ENCODE measurements at places on chromosomes 16 and 17. TPM values are rescaled to one million over a fixed set of nuclear protein-coding genes. Genes with fewer than 3 reads are reported as not detected.

- no peak for DNase-seq
- peaks cover 2% of the 10 kb centered on the region for H3K27me3 ChIP-seq
- peaks cover 14% of the 10 kb centered on the region for H3K4me1 ChIP-seq
- H3K36me3 ChIP-seq = no peaks in the 10 kb centered on the region
- H3K27ac ChIP-seq = no peak overlapping the region
Observed at GRCh38 chr17:64326420-64327054, 63.5 kb upstream of the TEX2 start.

Gene ZNF821
- 13.2 TPM for total RNA-seq

Gene NOTUM
- not detected for total RNA-seq

Gene AATK
- not detected for total RNA-seq

DNA sequence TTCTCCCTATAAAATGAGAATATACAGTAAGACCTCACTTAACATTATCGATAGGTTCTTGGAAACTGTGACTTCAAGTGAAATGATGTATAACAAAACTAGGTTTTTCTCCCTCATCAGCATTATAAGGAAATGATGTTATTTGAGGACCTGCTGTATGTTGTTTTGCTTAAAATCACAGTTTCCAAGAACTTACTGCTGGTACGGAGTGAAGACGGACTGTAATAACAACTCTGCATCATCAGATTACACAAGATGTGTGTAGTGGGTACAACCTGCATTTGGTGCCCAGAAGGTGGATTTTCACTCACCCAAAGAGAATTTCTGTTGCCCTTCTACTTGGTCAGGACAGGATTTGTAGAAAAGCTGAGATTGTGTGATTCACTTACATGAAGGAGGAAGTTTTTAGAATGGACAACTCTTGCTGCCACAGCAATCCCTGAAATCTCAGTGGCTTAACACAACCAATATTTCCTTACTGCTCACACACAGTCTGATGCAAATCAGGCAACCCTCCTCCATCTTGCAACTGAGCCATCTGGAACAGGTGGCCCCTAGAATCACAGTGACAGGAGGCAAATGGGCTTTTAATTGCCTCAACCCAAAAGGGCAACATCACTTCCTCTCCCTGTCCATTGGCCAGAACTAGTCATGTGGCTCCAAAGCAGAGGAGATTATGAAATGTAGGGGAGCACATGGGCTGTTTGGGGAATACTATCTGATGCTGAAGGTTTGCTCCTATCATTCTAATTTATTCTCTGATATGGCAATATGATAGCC, 67.6 kb upstream of the CACNG5 start:
- H3K27ac ChIP-seq = no peak overlapping the region
- no peak for DNase-seq
- no peaks in the 10 kb centered on the region for H3K27me3 ChIP-seq
- peaks cover 16% of the 10 kb centered on the region for H3K36me3 ChIP-seq
- H3K4me3 ChIP-seq = no peak overlapping the region

DNA sequence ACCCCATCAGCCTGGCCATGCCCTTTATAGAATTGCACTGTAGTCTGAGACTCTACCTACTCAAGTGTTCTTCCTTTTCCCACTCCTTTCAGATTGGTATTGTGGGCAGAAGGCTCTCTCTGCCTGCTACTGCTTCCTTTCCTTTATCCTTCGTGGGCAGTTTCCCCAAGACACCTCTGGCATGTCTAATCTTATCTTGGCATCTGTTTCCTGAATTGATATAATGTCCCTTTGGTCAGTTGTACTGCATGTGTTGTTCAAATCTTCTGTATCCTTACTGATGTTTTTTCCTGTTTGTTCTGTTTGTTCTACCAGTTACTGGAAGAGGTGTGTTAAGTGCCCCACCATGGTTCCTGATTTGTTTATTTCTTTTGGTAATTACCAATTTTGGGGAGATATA, 29.5 kb upstream of the MSI2 start:
- no peak overlapping the region for H3K4me3 ChIP-seq
- no peak overlapping the region for H3K27ac ChIP-seq
- no peak for DNase-seq
- no peaks in the 10 kb centered on the region for H3K4me1 ChIP-seq
- H3K27me3 ChIP-seq = peaks cover 40% of the 10 kb centered on the region

Gene B4GALNT2
- total RNA-seq = 0.03 TPM

- peaks cover 21% of the 10 kb centered on the region for H3K4me1 ChIP-seq
- peak overlapping the region; percentile 50 for H3K27ac ChIP-seq
- H3K36me3 ChIP-seq = peaks cover 7% of the 10 kb centered on the region
- H3K27me3 ChIP-seq = no peaks in the 10 kb centered on the region
- no peak for DNase-seq
- no peak overlapping the region for H3K4me3 ChIP-seq
Observed at GRCh38 chr17:44677136-44677535, 12.4 kb downstream of the CCDC43 start.

Gene RAMP2
- total RNA-seq = 2.4 TPM

Gene SLC7A6OS
- 18.4 TPM for total RNA-seq

DNA sequence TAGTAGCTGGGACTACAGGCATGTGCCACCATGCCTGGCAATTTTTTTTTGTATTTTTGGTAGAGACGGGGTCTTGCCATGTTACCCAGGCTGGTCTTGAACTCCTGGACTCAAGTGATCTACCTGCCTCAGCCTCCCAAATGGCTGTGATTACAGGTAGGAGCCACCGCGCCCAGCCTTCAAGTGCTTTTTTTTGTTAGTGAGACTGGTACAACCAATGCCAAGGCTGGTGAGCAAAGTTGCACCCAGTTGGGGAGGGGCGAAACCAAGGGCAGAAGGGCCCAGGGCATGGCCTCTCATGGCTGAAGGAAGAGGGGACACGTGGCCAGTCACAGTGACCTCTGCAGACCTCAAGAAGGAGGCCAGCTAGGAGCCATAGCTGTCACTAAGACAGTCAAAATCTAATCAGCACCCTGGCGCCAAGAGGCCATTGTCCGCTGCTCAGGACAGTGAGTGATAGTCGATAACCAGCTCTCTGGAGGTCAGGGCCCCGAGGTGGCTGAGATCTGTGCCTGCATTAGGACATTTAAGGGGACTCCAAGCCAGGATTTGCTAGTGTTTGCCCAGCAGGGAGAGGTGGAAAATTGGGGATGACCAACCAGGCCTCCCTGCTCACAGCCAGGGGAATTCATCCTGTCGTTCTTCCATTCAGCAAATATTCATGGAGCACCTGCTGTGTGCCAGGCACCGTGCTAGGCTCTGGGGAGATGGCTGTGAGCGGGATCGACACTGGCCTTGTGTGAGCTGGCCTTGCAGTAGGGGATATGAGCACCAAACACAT, 10.2 kb downstream of the IL4R start:
- H3K4me3 ChIP-seq = no peak overlapping the region
- DNase-seq = no peak
- H3K27ac ChIP-seq = peak overlapping the region; percentile 56
- peaks cover 39% of the 10 kb centered on the region for H3K4me1 ChIP-seq
- H3K36me3 ChIP-seq = no peaks in the 10 kb centered on the region

Gene CDK10
- 67.2 TPM for total RNA-seq

Gene HOXB1
- total RNA-seq = not detected

DNA sequence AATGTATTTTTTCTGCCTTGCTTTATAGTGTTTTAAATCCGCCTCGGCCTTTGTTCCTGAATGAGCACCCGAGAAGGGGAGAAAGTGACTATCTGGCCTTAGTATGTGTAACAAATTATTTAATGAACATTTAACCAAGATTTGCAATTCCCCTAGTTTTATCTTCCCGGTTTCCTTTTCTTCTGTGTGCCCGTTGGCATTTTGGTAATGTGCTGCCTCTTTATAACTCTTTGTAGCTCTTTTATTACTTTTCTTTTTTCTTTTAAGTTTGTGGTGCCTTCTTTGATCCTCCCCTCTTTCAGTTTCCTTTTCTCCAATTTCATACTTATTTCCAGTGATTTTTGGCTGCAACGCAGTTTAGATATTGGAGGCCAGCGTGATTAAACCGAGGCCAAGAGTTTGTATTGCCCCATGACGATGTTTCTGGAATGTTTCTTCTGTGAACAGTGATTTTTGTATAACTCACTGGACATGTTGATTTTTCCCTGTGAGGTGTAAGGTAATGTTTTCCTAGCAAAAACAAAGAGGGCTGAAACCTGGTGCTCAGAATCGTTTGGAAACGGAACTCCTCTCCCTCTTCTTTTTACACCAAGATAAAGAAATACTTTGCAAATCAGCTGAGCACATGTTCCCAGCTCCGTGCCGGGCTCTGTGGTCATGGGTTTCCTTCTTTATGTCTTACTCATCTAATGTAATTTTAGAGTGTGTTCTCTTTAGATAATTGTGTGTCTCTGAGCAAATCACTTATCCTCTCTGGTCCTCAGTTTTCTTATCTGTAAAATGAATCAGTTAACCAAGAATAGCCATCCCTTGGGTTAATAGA, 344.3 kb downstream of the WWOX start:
- H3K36me3 ChIP-seq = no peaks in the 10 kb centered on the region
- H3K27me3 ChIP-seq = no peaks in the 10 kb centered on the region
- H3K4me1 ChIP-seq = peaks cover 27% of the 10 kb centered on the region
- peak overlapping the region; percentile 12 for H3K27ac ChIP-seq

DNA sequence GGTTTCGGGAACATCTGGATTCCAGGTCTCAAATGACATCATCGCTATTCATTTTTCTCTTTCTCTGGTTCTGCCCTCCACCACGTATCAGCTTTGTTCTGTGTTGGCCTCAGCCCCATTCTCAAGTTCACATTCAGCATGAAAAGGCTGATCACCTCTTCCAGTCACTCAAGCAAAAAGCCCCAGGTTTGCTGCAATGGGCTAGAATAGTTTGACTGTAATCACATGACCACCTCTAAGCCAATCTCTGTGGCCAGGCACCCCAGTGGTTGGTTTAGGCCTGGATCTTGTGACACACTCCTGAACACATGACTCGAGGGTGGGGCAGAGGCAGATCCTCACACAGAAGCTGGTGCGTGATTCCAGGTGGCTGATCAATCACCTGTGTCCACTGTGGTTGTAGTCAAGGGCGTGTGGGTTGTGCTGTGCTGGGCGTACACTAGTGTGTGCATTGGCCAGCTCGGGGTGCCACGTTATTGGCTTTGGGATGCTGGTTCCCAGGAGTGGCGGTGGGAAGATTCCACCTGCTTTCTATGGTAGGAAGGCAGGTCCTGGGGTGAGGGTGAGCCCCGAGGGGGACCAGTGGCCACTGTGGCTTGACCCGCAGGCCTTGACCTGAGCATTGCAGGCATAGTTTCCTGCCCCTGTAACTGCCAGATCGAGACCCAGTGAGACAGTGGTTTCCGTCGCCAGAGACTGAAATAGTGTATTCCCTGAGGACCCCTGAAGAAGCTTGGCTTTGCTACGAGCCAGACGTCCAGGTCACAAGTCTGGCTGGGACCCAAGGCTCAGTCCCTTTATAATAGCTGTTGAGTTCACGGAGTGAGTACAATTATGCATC, 12.0 kb downstream of the EEF2K start:
- H3K36me3 ChIP-seq = peaks cover 10% of the 10 kb centered on the region
- peaks cover 1% of the 10 kb centered on the region for H3K4me1 ChIP-seq
- H3K27ac ChIP-seq = no peak overlapping the region
- no peaks in the 10 kb centered on the region for H3K27me3 ChIP-seq

DNA sequence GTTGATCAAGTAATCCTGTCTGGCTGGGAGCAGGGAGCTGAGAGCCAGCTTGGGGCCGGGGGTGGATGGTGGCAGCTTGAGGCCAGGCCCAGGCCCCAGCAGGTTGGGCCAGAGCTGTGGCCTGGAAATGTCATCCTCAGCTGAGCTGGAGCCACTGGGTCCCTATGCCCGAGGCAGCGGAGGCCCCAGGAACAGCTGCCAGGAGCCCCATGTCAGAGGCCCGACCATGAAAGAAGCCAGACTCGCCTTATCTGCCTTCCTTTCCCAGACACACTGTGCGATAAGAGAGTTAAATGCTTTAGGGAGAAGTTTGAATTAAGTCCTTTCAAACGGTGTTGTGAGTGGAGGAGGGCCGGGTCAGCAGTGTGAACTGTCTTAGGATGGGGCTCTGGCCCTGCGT, 3.5 kb downstream of the SMTNL2 start:
- DNase-seq = no peak
- no peak overlapping the region for H3K4me3 ChIP-seq
- H3K4me1 ChIP-seq = peaks cover 19% of the 10 kb centered on the region
- no peaks in the 10 kb centered on the region for H3K36me3 ChIP-seq
- no peak overlapping the region for H3K27ac ChIP-seq

DNA sequence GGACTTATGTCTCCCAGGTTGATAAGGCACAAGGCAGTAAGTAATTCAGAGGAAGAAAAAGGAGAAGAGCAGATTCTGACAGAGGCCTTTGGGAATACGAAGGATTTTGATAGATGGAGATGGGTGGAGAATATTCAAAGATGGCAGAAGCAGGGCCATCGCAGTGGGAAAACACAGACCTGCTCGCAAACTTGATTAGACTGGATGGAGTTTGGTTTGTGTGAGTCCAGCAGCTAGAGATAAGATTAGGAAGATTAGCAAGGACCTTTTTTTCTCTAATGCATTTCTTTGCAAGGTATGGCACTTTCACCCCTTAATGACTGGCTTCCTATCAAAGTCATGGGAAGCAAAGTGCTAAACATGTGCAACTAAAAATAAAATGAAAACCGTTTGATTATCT, 196.7 kb downstream of the FTO start:
- H3K4me3 ChIP-seq = no peak overlapping the region
- H3K27ac ChIP-seq = no peak overlapping the region
- no peaks in the 10 kb centered on the region for H3K27me3 ChIP-seq
- H3K36me3 ChIP-seq = peaks cover 10% of the 10 kb centered on the region
- H3K4me1 ChIP-seq = peaks cover 26% of the 10 kb centered on the region

DNA sequence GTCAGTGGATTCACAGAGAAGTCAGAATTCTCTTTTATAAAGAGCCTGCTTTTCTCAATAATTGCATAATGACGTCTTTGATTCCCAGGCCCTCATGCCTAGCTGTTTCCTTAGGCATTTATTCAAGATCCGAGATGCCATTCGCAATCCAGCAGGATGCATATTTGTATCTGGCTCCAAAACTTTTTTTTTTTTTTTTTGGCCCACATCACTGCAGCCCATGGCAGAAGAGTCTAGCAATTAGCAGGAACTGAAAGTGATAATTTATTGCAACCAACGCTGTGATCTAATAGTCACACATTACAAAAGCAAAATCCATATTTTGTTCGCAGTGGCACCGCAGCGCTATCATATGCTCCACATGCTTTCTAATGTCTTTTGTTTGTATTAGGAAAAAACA, 503.4 kb downstream of the MAF start:
- no peak overlapping the region for H3K4me3 ChIP-seq
- H3K27ac ChIP-seq = no peak overlapping the region
- H3K36me3 ChIP-seq = peaks cover 1% of the 10 kb centered on the region
- DNase-seq = no peak
- no peaks in the 10 kb centered on the region for H3K4me1 ChIP-seq

GRCh38 chr17:53032861-53033271, 789.9 kb upstream of the KIF2B start:
- no peaks in the 10 kb centered on the region for H3K4me1 ChIP-seq
- no peaks in the 10 kb centered on the region for H3K27me3 ChIP-seq
- no peak for DNase-seq

Gene ABCC12
- not detected for total RNA-seq

DNA sequence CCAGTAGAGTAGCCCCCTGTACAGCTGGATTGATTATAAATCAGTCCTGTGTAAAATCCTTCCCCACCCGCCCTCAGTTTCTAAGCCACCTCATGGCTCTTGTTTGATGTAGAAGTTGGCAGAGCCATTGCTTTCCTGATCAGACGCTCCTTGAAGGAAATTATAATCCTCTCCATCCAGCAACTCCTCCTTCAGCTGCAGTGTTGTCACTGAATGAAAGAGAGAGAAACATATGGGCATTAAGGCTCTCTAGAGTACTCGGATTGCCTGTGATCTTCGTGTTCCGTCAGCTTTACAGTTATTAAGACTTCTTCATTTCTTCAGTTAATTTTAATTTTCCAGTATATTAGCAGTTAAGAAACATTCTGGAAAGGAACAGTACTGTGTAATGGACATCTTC, 14.3 kb downstream of the NME2 start:
- peaks cover 20% of the 10 kb centered on the region for H3K36me3 ChIP-seq
- H3K27ac ChIP-seq = peak overlapping the region; percentile 59
- H3K4me1 ChIP-seq = peaks cover 22% of the 10 kb centered on the region
- no peak overlapping the region for H3K4me3 ChIP-seq
- no peaks in the 10 kb centered on the region for H3K27me3 ChIP-seq

Gene MT3
- total RNA-seq = not detected

Gene ARL5C
- not detected for total RNA-seq

Gene KAT8
- 56.5 TPM for total RNA-seq

Measured in osteocyte (in vitro differentiated cells).